GM04503 (cell line): ENCODE measurements at places on chromosomes 2 and 18.

DNA sequence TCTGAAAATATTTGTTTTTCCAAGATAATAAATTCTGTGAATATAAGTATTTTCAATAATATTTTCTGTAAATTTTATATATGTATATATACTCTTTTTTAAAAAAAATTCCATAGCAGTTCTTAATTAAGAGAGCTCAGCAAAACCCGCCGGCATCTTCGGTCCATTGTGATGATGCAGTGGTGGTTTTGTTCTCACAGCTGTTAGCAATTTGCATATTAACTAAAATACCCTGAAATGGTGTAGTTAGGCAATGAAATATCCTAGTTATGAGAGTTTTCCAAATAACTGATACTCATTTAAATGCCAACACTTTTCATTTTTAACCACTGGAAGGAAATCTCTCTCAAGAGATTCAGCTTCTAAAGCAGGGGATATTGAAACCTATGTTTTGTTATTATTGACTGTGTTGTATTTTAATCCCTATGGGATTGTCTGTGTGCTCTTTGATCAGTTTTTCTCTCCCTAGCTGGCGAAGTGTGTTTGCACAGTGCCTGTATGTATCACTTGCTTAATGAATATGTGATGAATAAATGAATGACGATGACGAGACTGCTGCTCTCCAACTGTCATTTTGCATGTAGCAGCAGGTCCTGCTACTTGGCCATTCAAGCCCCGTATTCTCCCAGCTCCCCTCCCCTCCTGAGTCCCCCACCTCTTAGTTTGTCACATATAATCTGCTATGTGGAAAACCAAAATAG lies 42.4 kb downstream of the PSMG2 start:
- no peak for DNase-seq

DNA sequence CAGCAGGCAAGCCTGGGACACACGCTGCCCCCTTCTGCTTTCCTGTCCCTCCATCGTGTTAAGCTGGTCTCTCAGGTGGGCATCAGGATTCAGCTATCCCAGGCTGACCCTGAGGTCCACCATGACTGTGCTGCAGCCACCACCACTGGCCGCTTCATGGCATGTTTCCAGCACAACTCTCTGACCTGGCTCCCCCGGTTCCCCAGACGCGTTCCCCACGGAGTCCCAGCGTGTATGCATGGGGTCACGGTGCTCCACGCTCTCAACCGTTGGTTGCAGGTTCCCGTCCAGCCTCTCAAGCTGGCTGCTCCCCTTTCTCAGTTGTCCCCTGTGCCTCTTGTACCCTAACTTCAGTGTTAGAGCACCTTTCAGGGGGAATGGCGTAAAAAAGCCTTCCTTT lies 20.3 kb downstream of the HPCAL1 start:
- DNase-seq: no peak

- DNase-seq: peak; percentile 90
These were observed 46.2 kb upstream of the B3GNT2 start for GRCh38 chr2:62149708-62150107.

DNA sequence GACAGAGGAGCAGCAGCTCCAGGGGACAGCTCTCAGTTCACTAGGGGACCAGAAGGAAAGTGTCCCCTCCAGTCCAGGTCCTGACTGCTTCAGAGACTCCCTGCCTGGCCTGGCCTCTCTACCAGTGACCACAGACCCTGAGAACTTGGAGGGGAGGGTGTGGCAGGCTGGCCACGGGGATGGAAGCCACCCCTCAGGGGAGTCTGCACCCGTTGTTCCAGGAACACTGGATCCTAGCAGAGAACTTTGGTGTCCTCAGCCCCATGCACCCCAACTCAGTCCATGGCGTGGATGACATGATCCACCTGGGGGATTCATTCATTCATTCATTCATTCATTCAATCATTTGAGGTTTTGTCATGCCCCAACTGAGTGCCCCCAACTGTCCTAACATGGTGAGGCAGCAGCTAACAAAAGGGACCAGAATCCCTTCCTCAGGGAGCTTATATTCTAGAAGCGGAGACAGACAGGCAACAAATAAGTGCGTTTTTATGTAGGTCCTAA lies 31.9 kb downstream of the MYO7B start:
- DNase-seq: no peak

GRCh38 chr2:201938781-201939180 lies 94.9 kb upstream of the FZD7 start:
- no peak for DNase-seq

DNA sequence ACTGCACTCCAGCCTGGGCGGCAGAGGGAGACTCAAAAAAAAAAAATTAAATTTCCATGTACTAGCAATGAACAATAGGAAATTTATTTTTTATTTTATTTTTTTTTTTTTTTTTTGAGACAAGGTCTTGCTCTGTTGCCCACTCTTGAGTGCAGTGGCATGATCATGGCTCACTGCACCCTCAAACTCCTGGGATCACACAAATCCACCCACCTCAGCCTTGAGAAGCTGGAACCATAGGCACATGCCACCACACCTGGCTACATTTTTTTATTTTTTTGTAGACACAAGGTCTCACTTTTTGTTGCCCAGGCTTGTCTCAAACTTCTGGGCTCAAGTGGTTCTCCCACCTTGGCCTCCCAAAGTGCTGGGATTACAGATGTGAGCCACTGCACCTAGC lies 16.9 kb downstream of the CNOT9 start:
- DNase-seq: no peak
